ENCODE measurements at places on chromosomes 2 and 18.

DNA sequence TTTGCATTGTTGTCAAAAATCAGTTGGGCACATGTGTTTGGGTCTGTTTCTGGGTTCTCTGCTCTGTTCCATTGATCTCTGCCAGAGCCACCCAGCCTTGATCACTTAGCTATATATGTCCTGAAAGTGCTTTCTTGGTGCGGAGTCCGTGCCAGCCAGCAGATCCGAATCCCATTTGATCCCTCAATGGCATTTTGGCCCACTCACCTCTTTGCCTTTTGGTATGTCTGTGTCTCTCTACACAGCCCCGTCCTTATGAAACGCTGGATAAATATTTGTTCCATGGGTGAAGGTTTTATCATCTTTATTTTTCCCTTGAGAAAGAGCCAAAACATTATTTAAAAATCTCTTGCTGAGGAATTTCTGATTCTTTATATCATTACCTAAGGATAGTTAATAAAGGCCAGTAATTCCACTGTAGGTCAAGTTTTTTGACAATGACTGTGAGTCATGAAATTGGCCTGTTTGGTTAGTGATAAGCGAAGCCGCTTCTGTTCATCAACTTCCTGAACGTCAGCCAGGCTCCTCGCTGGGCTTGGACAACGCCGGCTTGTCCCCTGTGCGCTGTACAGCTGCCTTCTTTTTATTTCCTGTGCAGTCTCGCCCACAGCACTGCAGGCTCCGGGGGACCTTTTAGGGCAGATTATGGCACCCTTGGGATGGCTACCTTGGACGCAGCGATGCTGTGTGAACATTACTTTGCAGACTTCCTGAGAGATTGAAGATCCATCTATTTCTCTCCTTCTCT lies 24.9 kb downstream of the MTCL1 start:
- DNase-seq = no peak

GRCh38 chr2:113173542-113174375 lies at the start of gene PSD4:
Gene PSD4, plus strand, starts transcription at chr2:113173971. Its CDS starts 8,486 bp downstream, at chr2:113182457.
- no peak for DNase-seq

DNA sequence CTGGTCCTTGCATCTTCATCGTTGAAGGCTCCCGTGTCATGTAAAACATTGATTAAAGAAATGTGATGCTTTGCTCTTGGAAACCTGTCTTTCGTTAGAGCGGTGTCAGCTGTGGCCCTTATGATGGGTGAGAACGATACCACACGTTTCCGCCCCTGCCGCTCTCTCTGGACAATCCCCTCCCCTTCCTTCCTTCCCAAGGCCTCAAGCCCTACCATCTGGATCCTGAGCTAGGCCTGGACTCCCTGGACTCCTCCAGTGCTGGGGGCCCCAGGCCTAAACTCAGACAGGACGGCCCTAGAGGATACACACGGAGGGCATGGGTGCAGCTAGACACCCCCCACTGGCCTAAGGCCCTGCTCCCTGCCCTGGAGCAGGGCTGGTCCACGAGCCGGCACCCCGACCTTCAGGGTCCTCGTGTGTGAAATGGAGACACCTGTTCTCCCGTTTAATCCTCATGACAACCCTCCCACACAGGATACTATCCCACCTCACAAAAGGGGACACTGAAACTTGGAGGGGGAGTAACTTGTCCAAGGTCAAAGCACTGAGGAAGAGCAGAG lies 13.2 kb downstream of the BIN1 start:
- no peak for DNase-seq

GRCh38 chr2:62292190-62292589 lies 96.3 kb downstream of the B3GNT2 start:
- no peak for DNase-seq

DNA sequence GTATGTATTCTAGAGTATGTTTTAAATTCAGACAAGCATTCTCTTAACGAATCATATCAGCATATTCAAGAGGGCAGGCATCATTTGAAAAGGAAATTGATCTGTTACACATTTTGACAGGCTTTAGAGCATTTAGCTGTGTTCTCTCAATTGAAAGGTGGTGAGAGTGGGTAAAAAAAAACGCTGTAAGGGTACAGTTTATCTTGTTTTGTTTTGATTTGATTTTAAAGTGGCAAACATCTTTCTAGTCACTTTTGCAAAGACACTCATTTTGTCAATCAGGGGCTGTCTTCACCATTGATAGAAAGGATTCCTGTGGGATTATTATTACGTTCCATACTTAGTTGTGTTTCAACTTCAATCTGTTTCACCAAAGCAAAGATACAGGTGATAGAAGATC lies 2.2 kb downstream of the CDH19 start:
- DNase-seq = no peak

GRCh38 chr2:234989183-234989701 lies 37.4 kb downstream of the SH3BP4 start:
- peak; percentile 80 for DNase-seq

DNA sequence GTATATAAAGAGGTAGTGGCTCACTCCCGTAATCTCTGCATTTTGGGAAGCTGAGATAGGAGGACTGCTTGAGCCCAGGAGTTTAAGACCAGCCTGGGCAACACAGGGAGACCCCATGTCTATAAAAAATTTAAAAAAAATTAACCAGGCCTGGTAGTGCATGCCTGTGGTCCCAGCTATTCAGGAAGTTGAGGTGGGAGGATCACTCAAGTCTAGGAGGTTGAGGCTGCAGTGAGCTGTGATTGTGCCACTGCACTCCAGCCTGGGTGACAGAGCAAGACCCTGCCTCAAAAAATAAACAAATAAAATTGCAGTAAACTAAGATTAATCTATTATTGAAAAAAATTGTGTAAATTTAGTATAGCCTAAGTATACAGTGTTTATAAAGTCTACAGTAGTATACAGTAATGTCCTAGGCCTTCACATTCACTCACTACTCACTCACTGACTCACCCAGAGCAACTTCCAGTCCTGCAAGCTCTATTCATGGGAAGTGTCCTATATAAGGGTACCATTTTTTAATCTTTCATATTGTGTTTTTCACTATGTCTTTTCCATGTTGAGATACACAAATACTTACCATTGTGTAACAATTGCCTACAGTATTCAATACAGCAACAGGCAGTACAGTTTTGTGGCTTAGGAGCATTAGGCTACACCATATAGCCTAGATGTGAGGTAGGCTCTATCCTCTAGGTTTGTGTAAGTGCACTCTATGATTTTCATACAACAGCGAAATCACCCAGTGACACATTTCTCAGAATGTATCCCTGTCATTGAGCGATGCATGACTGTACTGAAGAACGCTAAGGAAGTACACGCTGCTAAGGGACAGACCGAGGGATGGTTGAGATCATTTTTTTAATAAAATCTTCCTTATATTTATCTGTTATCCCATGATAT lies 10.4 kb upstream of the MAP4K3 start:
- DNase-seq = no peak

Measured in tibial nerve (tissue), 4 donors.